ENCODE measurements at places on chromosomes 2 and 18.

DNA sequence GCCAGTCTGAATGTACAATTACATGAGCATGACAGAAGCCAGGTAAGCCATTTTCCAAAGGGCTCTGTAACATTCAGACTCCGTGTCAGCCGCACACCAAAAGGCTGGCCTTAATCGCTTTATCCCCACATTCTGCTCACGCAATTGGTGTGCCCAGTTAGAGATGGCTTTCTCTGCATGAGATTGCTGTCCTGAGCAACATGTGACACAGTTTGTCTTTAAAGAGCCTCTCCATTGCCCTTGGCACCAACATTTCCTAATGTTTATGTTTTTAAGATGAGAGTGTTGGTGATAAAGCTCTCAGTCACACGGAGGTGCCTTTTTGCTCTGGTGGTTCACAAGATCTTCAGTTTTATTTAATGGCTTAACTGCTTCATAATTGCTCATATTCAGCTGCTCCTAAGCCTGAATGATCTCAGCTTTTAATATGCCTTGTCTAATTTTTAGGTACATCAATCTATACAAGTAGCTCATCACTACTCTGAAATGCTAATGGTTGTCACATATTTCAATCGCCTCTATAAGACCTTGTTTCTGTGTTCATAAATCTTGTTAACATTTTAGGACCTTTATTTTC, 164.8 kb upstream of the ACVR2A start:
- DNase-seq, result no peak

DNA sequence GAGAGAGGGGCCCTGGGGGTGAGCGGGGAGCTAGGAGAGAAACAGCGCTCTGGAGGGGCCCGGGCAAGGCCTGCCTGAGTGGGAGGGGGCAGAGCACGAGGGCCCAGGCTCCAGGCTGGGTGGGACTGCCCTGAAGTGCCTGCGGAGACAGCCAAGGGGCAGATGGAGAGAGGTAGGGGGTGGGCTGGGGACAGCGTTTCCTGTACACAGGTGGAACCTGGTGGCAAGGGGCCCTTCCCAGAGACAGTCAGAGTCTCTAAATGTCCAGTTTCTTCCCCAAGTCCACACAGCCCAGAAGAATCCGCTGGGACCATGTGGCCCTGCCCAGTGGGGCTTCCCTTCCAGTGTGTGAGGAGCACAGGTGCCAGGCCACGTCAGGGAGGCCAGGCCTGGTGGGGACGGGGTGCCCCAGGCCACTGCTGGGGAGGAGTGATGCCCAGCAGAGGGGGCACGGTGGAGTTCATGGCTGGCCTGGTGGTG, 1.7 kb upstream of the GPR35 start:
- DNase-seq, result no peak

DNA sequence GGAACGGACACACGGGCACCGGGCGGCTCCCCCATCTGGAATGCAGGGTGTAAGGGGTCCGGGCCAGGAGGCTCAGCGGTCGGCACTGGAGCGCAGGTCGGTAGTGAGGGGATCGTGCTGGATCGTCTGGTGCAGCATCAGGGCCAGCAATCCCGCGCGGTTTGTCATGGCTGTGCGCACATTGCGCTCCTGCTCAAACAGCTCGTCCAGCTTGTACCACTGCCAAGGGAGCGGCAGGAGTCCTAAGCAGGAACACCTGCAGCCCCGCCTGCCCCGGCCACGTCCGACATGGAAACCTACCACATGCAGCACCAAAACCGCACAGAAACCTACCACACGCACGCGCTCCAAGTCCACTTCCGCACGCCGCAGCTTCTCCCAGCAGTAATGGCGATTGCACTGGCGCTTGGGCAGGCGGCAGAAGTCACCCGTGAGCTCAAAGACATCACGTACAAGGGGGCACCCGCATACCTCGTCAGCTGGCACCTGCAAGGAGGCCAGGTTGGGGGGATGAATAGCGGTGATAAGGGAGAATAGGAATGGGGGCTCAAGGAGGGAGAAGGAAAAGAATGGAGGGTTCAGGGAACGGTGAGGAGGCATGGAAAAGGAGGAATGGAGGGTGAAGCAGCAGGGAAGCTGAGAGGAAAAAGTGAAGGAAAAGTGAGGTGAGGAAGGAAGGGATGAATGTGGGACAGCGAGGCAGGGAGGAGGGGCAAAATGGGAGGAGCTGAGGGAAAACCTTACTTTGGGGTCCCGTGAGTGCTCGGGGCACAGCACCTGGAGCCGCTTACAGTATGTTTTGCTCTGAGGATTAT, 1.4 kb upstream of the MBD1 start:
- DNase-seq, result no peak

DNA sequence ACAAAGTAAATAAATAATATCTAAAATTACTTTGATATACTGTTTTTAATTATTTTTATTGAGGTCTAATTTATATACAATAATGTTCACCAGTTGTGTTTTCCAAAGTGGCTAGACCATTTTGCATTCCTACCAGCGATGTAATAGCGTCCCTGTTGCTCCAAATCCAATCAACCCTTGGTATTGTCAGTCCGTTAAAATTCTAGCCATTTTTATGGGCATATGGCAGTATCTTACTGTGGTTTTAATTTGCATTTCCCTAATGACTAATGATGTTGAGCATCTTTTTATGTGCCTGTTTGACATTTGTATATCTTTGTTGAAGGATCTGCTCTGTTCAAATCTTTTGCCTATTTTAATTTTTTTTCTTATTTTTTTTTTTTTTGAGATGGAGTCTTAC, 185.0 kb downstream of the PRPF40A start:
- no peak for DNase-seq

Data from SW 1271 (cell line).